ENCODE measurements at places on chromosomes 7 and 10. TPM values are rescaled to one million over a fixed set of nuclear protein-coding genes. Genes with fewer than 3 reads are reported as not detected.

- no peak for DNase-seq
Measured at GRCh38 chr10:227014-227413, 91.8 kb downstream of the ZMYND11 start.

VPS37D gene
- 2.5 TPM for total RNA-seq

DNA sequence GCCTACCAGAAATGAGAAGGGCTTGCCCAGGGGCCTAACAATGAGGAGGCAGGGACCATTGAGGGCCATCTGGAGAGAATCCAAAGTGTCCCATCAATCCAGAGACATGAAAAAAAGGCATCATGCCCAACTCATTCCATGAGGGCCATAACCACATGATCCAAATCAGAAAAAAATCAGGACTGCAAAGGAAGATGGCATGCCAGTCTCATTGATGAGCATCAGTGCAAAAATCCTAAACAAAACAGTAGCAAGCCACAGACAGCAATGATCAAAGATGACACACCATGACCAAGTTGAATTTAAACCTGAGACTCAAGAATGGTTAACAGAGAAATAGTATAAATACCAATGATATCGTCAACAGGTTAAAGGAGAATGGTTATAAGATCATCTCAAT, 7.0 kb upstream of the CYP3A4 start:
- no peak for DNase-seq

- no peak for DNase-seq
Measured at GRCh38 chr7:112084520-112084971, 121.7 kb downstream of the DOCK4 start.

DNA sequence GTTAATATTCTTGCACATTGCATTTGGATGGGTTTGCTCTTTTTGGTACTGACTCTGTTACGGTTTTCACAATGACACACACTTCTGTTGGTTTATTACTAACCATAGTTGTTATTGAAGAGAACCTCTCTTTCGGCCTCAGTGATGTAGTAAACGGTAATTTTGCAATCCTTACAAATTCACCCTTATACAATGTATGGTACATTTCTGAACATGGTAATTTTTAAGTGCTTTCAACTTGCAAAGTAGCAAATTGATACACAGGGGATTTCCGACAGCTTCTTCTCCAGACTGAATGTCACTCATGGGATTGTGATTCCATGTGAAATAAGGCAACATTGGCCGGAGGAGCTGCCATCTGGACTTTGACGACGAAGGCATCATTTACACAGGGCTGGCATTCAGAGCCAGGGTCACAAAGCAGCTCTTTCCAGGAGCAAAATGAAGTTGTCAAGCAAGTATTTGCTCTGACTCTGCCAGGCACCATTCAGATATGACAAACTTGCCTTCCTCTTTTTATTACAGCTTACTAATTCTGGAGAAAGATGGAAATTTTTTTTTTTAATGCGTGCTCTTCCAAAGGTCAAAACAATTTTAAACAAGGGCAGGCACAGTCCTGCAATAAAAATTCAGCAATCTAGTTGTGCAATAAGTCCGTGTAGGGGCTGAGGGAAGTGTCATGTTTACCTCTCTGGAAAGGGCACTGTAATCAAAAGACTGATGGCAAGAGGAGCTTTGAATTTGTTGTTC, 711.5 kb upstream of the C7orf33 start:
- DNase-seq: no peak

GRCh38 chr10:68871105-68871711, 29.9 kb upstream of the DDX50 start:
- no peak for DNase-seq

NPFFR1 gene
- total RNA-seq: not detected

GRCh38 chr7:43467406-43467805, 115.5 kb upstream of the STK17A start:
- DNase-seq: no peak

- no peak for DNase-seq
Measured at GRCh38 chr7:90715067-90715466, 118.9 kb downstream of the CDK14 start.

GRCh38 chr10:78361031-78361430, 327.4 kb downstream of the RPS24 start:
- no peak for DNase-seq

GRCh38 chr10:870564-871166, 60.8 kb downstream of the LARP4B start:
- DNase-seq: no peak

MMD2 gene
- total RNA-seq: not detected

GALNT17 gene
- 5.2 TPM for total RNA-seq

DNA sequence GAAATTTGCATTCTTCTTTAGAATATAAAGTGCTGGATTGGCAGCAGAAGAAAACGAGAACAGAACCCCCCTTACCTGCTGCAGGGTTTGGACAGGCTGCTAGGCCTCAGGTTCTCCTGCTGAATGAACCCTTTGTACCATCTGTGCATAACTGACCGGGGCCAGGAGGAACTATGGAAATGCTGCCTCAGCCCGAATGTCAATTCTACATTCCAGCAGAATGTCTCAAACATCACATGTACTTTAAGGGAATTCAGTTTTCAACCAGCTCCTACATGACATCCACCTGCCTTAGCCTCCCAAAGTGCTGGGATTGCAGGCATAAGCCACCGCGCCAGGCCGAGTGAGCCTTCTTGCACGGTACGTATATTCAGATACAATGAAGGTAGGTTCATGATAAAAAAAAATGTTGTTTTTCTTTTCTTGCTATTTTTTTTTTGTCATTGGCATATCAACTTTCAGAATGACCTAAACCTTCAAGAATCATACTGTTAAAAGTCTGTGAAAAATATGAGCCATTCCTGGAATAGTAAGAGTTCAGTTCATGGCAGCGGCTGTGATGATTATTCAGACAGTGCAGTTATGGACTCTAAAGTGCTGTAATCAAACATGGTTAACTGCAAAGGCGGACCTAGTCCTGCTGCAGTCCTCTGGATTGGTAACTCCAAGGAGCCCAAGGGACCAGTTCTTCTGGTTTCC, 84.4 kb upstream of the TNS3 start:
- no peak for DNase-seq

DNA sequence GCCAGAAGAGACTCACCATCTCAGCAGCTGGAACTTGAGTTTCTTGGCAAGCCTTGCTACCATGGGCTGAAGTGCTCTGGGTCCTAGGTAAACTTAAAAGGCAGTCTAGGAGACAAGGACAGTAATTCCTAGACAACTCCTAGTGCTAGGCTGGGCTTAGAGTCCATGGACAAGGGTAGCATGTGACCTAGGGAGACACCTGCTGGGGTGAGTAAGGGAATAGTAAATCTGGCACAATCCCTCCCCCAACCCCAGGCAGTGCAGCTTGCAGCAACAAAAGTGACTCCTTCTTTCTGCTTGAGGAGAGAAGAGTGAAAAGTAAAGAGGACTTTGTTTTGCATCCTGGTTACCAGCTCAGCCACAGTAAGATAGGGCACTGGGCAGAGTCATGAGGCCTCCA, 316.5 kb upstream of the IMMP2L start:
- no peak for DNase-seq

DNA sequence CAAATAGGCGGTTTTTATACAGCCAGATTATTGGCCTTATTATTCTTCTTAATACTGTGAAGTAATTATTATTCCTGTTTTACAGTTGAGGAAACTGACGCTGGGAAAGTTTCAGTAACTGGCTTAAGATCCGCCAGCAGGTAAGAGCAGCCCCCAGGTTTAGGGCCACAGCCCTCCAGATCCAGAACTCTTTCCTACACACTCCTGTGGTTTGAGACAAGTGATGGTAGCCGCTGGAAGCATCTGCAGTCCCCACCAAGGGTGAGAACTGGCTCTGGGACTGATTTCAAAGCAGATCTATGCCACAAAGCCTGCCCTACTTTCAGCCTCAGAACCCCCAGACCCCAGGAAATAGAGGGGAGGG, 3.0 kb upstream of the UNC5B start:
- DNase-seq: no peak

STOX1 gene
- 0.14 TPM for total RNA-seq

AMZ1 gene
- 0.88 TPM for total RNA-seq

DNA sequence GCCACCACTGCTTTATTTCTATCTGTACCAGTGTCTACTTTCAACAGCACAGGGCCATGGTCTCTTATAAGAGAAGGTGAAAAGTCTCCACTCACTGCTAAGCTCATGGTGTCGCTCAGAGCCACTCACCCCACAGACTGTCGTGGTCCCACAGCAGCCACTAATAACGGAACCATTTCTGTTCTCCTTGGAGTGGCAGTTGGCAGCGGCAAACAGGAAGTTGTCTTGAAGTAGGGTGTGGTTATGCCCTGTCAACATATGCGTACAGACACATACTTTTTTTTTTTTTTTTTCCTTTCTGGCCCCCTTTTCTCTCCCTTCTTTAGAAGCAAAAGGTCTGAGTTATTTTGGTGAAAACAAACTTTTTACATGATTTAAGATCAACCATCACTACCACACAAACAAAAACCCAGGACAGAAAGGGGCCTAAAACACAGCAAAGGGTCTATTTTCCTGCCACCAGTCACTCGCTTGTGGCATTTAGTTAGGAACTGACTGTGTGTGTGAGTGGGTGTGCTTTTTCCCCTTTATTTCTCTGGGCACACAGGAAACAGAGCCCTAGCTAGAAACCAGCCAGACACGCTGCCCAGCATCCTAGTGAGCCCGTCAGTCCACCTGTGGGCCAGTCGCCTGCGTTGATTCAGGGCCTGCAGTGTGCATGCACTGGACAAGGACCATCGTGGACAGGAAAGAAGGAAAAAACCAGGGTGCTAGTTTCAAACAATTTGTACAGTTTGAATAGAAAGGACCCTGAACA, 96.7 kb upstream of the EFCAB10 start:
- peak; percentile 70 for DNase-seq

- DNase-seq: no peak
Measured at GRCh38 chr10:58013406-58013805, 254.3 kb downstream of the IPMK start.

AMPH gene
- total RNA-seq: 3.2 TPM

LLCFC1 gene
- not detected for total RNA-seq

DNA sequence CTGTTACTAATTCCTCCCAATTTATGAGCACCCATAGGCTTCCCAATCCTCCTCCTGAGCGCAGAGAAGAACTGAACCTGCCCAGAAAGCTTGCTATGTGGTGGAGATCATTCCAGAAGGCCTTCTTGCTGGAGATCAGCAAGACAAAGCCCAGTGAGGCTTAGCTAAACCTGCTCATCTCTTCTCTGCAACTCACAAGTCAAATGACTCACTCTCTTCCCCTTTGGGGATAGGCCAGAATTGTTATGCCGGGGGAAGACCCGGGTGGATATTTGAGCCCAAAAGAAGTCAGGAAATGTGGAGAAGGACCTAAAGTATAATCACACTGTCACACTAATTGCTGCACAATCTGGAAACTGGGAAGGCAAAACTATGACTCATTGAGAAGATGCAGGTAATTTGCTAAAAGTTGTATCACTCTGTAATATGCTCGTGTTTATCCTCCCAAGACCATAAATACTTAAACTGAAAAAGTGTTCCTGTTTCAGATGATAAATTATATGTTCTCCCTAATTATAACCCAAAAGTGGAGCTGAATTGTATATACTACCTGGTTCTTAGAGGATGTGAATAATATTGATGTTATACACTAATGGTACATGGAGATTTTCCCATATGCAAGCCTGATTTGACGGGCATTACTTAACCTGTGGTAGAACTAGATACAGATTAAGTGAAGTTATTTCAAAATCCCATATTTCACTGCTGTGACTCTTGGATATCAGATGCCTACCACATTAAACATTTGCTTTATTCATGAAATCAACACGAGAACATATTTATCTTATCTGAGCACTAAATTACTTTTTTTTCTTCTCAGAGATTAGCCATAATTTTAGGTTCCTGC, 6.4 kb downstream of the NEBL start:
- DNase-seq: no peak

- DNase-seq: no peak
Measured at GRCh38 chr7:2107386-2108070, 125.2 kb downstream of the MAD1L1 start.

GRCh38 chr10:98254234-98254974, 13.6 kb downstream of the LOXL4 start:
- DNase-seq: no peak

GRCh38 chr7:128920913-128921582, 10.5 kb upstream of the KCP start:
- DNase-seq: no peak

Measured in right cardiac atrium (tissue), 5 donors.